ENCODE measurements at places on chromosomes 7 and 10.
A peak's percentile ranks its signal among the peaks of the same experiment; 100 is the strongest.

GRCh38 chr7:14954035-14954434, 51.5 kb upstream of the DGKB start:
- no peak for DNase-seq

DNA sequence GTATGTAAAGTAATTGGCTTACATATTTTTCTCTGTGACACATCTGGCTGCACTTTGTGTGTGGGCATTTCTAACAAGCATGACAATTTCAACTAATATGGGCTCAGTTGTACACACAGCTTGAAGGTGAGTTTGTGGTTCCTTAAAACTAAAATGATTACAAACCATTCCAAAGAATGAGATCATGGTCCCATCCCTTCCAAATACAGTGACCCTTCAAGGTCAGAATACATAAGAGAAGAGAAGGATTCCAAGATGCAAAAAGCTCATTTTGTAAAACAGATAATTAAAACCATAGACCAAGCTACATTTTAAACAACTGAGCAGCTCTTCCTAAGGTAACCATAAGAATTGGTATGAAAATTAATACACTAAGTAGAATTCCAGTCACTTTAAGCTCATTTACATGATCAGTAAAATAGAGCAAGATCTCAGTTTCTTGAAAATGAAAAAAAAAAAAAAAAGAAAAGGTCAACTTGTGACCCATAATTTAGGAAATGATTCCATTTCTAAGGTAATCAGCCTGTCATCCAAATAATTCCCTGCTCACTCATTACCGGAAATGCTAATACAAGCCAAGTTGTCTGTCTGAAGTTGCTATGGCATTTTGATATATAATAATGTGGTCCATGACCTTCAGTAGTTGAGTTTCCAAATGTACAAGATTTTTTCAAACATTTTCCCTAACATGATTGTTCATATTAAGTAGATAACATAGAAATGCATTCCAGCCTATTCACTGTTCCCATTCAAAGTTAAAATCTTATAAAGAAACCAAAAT, 688.5 kb downstream of the PARD3 start:
- no peak for DNase-seq

GRCh38 chr10:82968533-82968932, 1093.5 kb downstream of the NRG3 start:
- DNase-seq: no peak

DNA sequence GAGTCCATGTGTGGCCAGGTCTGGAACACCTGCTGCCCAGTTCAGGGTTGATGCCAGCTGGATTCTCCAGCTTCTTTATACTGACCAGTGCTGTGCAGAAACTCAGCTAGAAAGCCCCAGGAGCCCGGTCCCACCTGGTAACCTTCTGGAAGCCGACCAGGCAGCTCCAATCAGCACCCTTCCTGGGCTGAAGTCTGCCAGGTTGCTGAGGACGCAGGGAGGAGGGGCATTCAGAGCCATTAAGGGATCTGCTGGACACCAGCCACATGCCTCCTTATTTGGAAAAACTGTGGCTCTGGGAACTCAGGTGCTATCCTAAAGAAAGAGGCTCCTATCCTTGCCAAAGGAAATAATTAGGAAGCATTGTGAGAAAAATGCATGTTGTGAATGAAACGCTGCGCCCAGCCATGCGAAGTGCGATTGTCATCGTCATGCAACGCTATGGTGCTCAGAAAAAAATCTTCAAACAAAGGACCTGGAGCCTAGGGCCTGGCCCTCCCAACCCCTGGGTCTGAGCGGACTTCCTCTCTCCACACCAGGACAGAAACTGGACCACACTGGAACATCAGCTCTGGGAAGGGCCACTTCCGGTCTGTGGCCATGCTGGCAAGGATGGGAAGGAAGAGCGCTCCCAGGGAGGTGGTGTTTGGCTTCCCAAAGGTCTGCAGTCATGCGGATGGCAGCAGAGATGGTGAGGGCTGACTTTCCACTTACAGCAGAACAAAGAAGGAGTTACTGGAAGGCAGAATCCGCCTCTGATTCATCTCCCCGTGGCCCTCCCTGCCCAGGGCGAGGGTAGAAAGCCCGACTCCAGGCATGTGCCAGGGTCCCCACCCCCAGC, 90.1 kb downstream of the FAM53B start:
- DNase-seq: no peak

- no peak for DNase-seq
Observed at GRCh38 chr7:108079648-108080591, 50.2 kb downstream of the LAMB4 start.

GRCh38 chr10:70786799-70787415, 1.7 kb upstream of the TBATA start:
- no peak for DNase-seq

DNA sequence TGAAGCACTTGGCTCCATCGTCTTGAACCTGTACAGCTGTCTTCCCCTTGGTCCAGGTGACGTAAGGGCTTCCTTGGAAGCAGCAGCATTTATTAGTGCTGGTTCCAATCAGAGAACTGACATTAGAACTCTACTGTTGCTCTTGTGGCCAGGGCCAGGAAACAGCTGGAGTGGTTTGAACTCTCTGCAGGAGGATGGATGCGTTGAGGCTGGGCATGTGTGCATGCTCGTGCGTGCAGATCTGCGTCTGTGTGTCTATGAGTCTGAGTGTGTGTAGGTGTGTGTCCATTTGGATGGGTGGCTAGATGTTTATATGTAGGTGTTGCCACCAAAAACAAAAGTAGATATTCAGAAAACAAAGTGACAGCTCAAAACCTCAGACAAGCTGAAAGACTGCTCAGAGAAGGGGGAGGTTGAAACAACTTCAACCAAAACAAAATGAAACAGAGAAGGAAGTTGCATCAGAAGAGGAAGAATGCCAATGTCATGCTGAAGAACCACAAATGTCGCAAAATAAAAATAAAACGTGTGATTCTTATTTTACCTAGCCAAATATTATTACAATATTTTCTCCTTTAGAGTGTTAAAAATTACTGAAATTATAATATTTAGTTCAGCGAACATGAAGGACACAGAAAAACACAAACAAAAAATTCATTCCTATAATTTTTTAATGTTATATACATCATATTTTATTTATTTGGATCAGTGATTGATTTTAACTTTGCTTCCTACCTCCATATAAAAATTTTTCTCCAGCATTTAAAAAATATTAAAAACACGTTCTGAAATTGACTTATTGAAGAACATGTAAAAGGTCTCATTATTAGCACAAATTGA, 96.1 kb upstream of the MKLN1 start:
- DNase-seq: peak; percentile 90

GRCh38 chr10:89163265-89163995, 43.7 kb downstream of the CH25H start:
- DNase-seq: peak; percentile 5

GRCh38 chr10:80964955-80965614, 427.4 kb downstream of the SH2D4B start:
- no peak for DNase-seq

GRCh38 chr7:79272938-79273337, 180.5 kb downstream of the MAGI2 start:
- DNase-seq: no peak

GRCh38 chr7:67547183-67547907, 550.7 kb downstream of the TYW1 start:
- DNase-seq: no peak

- DNase-seq: no peak
Observed at GRCh38 chr10:81814842-81815241, 60.2 kb upstream of the NRG3 start.

DNA sequence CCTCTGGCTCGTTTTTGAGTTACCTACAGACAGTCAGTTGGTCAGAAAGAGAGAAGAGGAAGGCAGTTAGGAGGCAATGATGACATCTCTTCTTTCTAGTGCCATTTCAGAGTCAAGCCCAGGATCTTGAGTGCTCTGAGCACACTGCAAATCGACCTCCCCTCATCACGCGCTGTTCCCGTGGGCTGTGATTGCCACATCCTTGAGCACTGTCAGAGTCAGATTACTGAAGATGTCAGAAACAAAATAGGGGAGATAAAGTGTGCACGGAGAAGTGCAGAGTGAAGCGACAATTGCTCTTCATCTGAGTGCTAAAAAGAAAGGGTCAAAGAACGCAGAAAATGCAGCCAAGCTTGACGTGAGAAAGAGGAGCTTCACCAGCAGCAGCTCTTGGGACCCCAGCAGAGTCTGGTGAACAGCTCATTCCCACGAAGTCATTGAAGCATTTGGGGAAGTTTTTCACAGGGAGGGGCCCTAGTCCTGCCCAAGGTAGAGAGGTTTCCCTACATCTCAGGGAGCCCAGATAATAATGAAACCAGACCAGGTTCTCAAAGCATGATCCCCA, 661.7 kb upstream of the AUTS2 start:
- DNase-seq: no peak

GRCh38 chr10:86970162-86970981, 2.1 kb downstream of the ADIRF start:
- no peak for DNase-seq

DNA sequence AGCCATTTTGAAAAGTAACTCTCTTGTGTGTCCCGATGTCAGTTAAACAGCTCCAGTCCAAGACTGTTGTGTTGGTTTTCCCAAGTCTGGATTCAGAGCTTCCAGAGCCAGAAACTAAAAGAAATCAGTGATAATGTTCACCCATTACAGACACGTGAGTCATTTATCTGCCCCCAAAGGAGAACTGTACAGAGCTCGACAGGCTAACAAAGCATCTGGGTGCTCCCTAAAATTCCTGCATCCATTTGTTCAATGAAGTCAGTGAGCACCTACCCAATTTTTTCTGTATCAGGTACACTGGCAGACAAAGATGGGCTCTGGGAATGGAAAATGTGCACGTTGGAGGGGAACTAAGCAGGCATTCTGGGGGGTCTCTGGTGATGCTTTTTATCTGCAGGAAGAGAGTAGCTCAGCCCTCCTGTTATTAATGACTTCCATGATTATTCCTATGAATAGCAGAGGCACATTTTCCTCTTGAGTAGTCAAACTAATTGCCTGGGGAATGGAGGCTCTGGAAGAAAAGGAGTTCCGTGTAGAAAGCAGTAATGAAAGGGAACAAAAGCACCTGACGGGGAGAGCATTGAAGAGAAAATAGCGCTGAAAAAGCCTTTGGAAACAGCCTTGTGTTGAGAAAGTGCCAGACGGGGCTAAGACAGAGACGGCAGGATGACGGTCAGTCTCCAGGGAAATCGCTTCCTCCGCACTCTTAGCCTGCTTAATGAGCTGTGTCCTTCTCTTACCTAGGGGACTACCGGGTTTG, 75.3 kb downstream of the GAD2 start:
- no peak for DNase-seq

DNA sequence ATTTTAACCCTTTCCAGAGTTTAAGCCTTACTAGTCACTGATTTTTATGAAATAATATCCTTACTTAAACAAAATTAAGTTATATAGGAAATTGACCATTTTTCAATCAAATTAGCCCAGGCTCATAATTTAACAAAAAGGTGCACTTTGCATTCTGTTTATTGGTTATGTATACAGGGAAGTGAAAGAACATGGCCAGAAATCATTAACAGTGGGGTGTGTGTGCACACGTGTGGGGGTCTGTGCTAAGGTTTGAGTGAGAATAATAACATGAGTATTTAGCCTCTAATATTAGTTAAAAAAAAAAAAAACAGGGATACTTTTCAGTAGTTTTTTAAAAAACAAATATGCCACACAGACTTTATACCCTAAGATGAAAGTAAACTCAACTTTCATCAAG, 510.5 kb upstream of the PFKP start:
- no peak for DNase-seq

GRCh38 chr7:113410796-113411195, 292.4 kb upstream of the SMIM30 start:
- no peak for DNase-seq

DNA sequence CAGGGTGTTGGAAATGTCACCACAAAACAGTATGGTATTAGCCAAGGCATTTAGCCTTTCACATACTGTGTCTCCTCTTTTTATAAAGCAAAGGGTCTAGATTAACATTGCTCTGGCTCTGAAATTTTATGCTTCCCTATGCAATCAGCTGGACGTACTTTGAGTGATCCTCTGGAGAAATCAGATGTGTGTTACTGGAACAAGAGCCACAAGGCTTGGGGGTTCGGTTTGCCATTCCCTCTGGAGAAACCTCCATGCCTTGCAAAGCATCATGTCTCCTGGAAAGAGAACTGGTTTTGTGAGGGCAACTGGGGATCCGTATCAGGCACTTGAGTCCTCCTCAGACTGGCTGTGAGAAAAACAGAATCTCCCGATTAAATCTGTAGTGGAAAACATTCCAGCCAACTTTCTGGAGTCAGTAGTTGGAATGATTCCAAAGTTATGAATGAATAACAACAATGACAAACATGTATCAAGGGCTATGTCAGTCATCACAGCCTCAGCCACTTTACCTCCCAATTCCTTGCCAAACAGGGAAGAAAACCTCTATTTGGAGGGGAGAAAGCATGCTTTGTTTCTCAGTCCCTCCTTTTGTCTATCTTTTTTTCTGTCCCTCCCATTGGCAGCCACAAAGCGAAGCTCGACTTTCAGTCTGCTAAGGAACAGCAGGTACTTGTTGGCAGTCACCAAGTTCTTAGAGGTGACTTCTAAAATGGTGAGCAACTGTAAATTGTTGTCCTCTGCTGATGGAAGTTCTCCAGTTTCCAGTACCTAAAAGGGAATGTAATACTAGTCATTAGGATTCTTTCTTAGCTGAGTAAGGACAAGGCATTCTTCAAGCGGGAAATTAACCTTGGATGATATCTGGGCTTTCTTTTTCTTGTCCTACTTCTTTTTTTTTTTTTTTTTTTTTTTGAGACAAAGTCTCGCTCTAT, 864.8 kb upstream of the AUTS2 start:
- DNase-seq: no peak

DNA sequence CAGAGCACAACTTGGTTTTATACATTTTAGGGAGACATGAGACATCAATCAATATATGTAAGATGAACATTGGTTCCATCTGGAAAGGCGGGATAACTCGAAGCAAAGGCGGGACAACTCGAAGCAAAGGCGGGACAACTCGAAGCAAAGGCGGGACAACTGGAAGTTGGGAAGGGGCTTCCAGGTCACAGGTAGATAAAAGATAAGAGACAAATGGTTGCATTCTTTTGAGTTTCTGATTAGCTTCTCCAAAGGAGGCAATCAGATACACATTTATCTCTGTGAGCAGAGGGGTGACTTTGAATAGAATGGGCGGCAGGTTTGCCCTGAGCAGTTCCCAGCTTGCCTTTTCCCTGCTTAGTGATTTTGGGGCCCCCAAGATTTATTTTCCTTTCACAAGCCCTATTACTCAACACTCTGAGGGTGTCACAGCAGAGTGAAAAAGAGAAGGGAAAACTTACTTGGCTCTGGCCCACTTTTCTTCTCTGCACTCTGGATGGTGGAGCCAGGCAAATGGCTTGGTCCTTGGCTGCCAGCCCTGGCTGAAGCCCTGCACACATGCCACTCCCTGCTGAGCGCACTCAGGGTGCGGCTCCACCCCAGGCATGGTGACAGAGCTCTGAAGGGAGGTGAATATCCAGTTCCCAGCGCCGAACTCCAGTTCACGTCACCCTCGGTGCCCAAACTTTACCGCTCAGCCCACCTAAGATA, 46.7 kb downstream of the PARD3 start:
- no peak for DNase-seq

GRCh38 chr10:55782181-55782580, 578.9 kb downstream of the ZWINT start:
- DNase-seq: no peak

GRCh38 chr7:76359978-76360638, 1.3 kb upstream of the YWHAG start:
- no peak for DNase-seq

GRCh38 chr7:130642383-130642782, 26.2 kb downstream of the COPG2 start:
- DNase-seq: no peak

Data from DND-41 (cell line).